ENCODE measurements at places on chromosomes 5 and 9. TPM values are rescaled to one million over a fixed set of nuclear protein-coding genes. Genes with fewer than 3 reads are reported as not detected.

- DNase-seq, result no peak
These were observed 5.5 kb upstream of the SLC46A2 start for GRCh38 chr9:112896131-112896530.

Gene PCBD2
- 5.0 TPM for total RNA-seq

DNA sequence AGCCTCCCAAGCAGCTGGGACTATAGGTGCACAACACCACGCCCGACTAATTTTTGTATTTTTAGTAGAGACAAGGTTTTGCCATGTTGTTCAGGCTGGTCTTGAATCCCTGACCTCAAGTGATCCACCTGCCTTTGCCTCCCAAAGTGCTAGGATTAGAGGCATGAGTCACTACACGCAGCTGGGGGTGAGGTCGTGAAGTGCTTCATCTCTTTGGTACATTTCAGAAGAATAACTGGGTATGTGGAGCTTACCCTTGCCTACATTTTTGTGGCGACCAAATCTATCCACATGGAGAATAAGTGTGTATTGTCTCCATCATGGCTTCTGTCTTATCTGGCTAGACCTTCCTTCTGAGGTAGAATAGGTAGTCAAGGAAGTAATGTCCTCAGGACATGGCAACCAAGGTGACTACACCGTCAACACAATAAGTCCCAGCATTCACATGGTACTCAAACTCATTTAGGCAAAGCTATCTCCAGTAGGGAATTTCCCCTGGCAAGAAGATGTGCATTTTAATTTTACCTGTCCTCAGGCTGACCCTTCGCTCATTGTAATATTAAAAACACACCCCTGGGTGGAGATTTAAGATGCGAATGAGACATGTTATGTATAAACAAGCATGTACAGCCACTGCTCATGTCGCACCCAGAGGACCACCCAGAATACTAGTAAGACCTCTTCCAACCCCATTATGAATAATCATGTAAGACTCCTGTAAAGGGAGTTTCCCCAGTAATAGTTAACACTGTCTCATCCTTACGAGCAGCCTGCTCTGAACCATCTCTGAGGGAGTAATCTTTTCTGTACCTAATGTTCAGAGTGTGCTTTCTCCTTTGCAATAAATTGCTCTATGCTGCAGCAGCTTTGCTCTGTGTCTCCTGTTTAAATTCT is 1173.2 kb downstream of the TAF11L14 start:
- no peak for DNase-seq

Gene PCDHA12
- 5.9 TPM for total RNA-seq

- DNase-seq, result no peak
These were observed 1079.7 kb downstream of the CDH12 start for GRCh38 chr5:21773456-21773855.

- DNase-seq, result no peak
These were observed 8.5 kb downstream of the PAIP1 start for GRCh38 chr5:43548358-43548757.

Gene LHX3
- total RNA-seq, result not detected

Gene ACTBL2
- total RNA-seq, result not detected

Gene IFNA2
- total RNA-seq, result not detected

Gene CKMT2
- not detected for total RNA-seq

Gene MLANA
- not detected for total RNA-seq

GRCh38 chr9:93447655-93448054 is 3.8 kb upstream of the FAM120A start:
- no peak for DNase-seq

DNA sequence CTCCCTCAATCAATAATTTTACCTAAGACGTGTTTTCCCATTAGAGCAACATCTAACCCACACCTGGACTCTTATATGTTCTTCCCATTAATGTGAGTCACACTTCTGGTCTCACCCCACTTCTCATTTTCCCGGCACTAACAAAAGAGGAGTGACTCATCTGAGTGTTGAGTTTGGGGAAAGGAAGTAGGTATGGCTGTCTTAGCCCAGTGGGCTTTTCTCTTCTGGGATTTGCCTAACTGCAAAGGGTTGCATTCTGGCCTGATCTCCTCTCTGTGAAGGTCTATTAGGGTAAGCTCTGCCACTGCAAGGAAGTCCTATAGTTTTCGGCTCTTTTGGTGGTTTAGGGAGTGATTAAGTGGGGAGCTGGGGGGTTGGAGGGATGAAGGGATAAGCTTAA is 195.6 kb downstream of the KIAA0825 start:
- DNase-seq, result peak; percentile 30

Gene GABRA6
- not detected for total RNA-seq

DNA sequence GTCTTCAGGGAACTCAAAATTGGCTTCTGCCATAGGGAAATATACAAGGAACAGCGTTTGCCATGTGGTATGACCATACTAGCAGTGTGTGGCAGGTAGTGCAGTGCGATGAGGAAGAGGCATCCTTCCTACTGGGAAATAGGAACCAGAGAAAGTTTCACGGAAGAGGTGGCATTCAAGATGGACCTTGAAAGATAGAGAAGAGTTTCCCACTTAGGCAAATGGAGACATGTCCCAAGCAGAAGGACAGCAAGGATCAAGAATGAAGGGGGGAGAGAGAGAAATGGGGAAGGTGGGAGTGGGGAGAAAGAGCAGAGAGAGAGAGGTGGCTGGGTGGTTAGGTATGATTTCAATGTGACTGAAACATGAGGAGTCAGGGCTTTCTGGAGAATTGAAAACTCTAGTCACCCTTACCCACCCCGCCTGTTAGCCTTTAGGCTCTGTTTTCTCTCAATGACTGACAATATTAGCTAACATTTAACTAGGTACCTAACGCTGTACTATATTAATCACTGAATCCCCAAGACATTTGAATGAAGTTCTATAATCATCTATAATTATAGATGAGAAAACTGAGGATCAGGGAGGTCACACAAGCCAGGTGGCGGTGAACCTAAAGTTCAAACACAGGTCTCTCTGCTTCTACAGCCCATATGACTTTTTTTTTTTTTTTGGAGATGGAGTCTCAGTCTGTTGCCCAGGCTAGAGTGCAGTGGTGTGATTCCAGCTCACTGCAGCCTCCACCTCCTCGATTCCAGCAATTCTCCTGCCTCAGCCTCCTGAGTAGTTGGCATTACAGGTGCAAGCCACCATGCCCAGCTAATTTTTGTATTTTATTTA is 171.3 kb downstream of the NR3C1 start:
- no peak for DNase-seq

DNA sequence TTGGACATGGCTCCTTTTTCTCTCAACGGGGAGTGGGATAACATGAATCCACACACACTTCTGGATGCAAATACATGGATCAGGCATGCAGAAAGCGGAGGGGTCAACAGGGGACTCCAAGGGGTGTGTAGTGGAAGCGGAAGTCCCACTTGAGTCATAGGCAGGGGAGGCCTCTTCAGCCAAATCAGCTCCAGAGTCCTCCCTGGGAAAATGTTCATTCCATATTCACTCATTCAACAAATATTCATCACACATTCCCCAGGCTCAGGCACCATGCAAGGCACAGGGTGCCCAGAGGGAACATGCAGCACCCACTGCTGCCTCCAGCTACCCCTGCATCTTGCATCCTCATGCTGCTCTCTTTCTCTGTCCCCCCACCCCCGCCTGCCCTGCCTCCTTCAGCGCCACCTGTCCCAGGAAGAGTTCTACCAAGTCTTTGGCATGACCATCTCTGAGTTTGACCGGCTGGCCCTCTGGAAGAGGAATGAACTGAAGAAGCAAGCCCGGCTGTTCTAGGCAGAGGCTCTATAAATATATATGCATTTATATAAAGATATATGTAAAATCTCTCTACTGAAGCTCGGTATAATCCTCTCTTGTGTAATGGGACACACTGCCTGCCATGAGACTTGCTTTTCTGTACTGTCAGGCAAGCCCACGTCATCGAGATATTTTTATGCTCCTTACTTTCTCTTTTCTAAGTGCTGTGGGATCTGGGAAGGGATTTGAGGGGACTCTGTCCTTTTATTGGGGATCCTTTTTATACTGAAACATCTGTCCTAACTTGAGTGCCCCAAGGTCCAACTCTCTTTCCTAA is 13.6 kb upstream of the AFAP1L1 start:
- DNase-seq, result no peak

DNA sequence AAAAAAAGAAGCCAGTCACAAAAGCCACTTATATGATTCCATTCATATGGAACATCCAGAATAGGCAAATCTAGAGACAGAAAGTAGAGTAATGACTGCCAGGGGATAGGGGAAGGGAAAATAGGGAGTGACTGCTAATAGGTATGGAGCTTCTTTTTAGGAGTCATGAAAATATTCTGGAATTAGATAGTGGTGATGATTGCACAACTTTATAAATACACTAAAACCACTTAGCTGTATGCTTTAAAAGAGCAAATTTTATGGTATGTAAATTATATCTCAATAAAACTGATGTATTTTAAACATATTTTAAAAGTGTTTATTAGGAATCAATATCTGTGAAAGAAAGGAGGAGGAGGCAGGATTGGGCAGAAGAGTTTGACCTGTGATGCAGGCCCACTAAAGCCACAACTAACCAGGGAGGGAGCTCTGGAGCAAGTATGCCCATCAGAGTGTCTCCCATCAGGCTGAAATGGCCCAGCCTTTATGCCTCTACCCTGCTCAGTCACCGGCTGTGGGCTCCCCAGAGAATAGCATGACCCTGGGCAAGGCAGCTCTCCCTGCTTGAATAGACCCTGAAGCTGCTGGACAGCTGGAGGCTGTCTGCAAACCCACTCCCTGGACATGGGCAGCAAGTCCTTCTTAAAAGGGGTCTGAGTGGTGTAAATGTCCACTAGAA is 96.0 kb upstream of the SLC44A1 start:
- peak; percentile 51 for DNase-seq

DNA sequence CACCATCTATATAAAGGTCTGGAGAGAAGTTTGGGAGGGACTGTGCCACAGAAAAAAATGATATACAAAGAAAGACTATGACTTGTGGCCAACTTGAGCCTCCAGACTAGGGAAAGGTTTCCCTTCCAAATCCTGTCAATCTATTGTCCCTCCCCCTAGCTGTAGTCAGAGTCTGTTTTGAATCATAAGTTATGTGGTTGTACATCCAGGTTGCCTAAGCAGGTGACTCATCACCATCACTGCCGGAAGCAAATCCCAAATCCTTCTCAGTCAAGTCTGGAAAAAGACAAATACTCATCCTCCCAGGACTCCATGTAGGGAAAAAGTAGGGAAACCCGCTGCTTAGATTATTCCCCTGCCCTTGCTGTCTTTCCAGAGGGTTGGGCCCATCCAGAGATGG is 235.7 kb downstream of the CDK5RAP2 start:
- DNase-seq, result no peak

Gene CDH18
- 0.58 TPM for total RNA-seq

GRCh38 chr5:138850865-138851435 is 24.2 kb downstream of the LRRTM2 start:
- DNase-seq, result no peak

DNA sequence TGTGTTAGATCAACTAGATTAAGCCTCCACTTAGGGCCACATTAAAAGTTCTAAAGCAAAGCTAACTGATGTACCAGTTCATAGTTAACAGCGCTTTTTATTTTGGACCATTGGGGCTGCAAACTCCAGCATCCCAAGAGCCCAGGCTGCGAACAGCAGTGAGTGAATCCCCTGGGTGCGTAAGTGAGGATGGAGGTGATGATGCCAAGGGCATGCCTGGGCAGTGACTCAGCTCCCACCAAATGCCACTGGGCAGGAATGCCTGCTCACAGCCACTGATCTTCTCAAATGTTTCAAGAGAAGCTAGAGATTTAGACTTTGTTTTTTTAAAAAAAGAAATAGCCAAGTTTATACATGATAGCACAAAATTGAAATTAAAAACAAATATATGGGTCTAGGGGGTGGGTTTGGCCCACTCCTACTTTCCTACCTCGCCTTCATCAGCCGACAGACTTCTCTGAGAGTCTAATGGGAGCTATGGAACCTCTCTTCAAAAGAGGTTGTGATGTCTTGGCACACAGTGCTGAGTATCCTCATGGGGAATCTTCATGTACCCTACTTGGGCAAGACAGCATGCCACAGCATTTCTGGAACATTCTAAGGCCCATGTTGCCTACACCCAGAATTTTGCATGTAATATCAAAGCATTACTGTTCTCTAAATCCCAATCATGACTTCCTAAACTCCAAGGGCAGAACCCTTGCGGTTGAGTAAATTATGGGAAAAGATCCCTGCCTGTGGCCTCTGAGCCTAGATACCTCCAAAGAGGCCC is 398.1 kb downstream of the EBF1 start:
- DNase-seq, result no peak

GRCh38 chr5:78534905-78535200 is 113.7 kb downstream of the LHFPL2 start:
- no peak for DNase-seq

Gene DNM1
- 30.1 TPM for total RNA-seq

DNA sequence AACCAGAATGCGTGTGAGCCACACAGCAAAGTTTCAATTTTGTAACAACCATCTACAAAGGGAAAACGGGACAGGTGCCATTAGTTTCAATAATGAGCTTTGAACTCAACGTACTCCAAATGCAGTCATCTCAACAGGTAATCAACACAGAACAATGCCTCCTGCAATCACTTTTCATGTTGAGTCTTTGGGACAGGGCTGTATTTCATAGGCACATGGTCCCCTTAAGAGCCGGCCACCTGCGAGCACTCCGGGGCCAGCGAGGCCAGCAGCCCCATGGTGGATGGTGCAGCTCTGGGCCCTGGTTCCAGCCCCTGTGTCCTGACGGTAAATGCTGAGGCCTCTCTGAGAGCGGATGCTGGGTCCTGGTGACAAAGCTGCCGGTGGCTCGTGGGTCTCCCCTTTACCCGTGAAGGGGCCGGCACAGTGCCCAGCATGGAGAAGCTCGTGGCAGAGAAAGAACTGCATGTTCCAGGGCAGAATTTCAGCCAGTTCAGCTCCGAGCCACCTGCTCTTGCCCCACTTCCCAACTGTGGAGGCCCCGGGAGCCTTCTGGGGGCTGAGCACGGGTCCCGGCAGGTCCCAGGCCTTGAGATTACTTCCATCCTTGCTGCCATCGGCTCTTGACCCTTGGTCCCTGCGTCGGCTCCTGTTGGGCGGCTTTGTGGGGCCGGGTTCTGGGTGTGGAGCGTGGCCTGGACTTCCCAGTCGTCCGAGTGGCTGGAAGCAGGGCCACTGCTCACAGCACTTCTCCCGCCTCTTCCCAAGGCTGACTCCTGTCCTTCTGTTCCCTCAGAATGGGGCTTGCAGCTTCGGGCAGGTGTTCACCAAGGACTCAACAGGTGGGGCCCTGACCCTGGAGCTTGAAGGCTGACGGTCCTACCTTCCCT is 26.1 kb upstream of the RNU6ATAC start:
- no peak for DNase-seq

Gene ZNF366
- total RNA-seq, result not detected

Gene GFI1B
- not detected for total RNA-seq

- DNase-seq, result peak; percentile 34
These were observed 3.3 kb upstream of the SNX18 start for GRCh38 chr5:54514291-54514690.

- no peak for DNase-seq
These were observed 60.3 kb upstream of the PTGER4 start for GRCh38 chr5:40619421-40619820.

DNA sequence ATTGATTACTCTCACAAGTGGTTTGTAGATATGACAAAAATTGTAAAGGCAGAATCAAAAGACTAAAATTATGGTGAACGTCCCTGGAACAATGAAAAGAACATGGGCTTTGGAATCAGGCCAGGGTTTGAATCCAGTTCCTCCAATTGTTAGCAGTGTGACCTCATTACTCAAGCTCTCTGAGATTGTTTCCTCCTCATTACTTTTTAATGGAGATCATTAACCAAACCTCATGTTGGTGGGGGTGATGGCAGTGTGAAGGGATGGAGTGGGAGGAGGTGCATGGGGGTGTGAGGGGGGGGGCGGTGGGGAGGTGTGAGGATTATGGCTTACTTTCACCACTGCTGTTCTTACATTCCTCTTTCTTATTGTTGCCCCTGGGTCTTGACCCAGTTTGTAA is 44.1 kb upstream of the FOXE1 start:
- DNase-seq, result no peak
